ENCODE measurements at places on chromosomes 2 and 18.

- DNase-seq, result no peak
These were observed 7.2 kb downstream of the ARHGAP25 start for GRCh38 chr2:68741805-68742306.

DNA sequence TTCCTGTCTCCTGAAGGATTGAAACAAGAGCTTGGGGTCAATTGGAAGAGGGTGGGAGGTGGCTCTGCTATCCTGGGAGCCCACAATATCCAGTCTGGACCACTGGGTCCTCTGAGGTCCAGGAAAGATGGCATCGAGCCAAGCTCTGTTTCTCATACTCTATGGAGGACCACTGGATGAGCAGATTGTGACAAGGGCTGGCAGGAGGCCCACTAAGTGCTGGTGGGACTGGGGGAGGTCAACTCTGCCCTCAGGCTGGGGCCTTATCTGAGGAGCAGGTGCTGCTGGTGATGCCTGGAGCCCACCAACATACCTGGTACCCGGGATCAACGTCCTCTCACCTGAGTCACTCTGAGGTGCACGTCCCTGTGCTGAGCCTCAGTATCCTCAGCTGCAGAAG lies 142.4 kb downstream of the NDUFA10 start:
- no peak for DNase-seq

DNA sequence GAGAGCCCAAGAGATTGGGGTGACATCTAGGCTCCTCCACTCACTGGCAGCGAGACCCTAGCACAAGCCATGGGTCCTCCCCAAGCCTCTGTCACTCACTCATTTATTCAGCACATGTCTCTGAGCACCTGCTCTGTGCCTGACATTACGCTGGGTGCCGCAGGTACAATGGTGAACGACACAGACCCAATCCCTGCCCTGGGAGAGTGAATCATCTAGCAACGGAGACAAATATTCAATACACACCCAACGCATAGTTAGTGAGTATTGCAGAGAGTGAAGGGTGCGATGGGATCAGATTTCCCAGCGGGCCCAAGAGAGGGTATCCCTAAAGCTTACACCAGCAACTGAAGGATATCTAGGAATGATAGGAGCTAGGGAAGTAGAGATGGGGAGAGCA lies 45.5 kb downstream of the ZFP36L2 start:
- no peak for DNase-seq

GRCh38 chr2:208183972-208184705 lies 5.7 kb downstream of the C2orf80 start:
- no peak for DNase-seq

DNA sequence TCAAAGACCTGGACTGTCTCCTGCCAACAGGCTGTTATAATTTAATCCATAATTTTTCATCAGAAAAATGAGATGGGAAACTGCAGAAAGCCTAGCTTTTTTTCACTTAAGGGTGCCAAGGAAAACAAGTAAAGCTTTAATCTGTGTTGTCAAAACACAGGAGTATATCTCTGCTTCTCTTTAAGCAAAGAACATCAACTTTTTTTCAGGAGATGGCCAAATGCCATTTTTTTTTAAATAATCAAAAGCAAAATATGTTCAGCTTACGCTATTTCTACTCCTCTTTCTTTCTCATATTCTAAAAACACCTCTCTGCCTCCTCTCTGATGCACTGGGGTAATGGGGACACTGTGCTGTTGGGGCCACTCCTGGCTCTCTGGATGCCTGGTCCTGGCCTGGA lies 73.1 kb upstream of the NXPH2 start:
- no peak for DNase-seq

DNA sequence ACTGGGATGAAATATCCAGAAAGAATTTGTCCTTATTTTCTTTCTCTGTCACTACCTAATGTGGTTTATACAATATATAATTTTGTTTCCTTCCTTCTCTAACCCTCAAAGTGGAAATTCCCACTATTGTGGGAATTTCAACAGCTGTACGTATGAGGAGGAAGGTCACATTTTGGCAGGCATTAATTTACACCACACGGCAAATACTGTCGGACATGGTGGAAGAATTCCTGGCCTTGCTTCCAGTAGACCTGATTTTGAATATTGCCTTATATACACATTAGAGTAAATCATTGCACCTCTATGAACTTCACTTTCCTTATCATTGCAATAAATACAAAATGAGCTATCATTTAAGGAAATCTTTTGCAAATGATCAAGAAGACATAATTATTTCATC lies 358.1 kb upstream of the ETAA1 start:
- DNase-seq, result no peak

- DNase-seq, result no peak
These were observed 24.4 kb downstream of the LBH start for GRCh38 chr2:30255466-30256408.

- no peak for DNase-seq
These were observed 322.7 kb downstream of the NOL4 start for GRCh38 chr18:33901894-33902512.

DNA sequence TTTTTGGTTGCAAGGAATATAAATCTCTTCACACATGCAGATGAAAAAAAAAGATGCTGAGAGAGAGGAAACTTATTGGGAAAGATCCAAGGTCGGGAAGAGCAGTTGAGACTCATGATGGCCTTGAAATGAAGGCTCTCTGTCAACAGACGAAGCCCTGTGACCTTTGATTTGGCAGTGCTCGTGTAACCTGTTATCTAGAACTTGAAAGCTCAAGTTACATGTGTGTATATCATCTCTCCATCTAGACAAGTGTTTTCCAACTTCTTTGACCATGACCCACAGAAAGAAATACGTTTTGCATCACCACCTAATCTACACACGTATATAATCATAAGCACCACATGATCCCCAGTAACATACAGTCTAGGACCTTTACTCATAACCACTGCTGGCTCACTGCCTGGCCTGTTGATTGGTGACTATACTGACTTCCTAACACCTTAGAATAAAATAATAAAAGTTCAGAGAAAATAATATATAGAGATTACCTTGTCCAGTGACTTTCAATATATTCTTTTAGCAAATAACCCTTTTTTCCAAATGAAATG lies 319.0 kb upstream of the PKDCC start:
- no peak for DNase-seq

DNA sequence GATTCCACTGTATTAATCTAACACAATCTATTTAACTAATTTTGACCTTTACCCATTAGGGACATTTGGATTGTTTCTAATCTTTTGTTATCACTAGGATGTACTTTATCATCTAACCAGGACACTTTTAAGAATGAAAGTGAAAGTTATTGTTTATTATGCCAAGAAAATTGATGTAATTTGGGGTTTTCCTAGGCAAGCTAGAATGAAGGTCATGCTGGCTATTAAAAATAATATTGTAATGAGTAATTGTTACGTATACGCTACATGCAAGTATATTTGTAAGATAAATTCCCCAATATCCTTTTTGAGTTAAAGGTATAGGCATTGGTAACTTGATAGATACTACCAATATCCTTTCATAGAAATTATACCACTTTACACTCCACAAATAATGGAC lies 74.6 kb downstream of the COL5A2 start:
- DNase-seq, result no peak

DNA sequence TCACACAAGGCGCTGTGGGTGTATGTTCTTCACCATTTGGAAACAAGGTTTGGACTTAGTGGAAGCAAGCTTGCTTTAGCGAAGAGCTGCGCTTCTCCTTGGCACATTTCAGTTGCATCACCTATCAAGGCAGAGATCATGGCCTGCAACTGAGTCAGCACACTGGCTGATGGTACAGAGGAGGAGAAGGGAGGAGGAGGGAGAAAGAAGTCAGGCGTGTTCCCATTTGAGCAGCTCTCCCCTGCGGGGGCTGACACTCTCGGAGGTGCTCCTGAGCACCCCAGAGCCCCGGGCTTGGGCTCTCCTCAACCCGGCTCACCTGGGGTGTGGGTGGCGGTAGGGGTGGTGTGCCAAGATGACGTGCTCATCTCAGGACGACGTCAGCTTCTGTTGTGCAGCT lies 6.0 kb upstream of the SERPINB5 start:
- DNase-seq, result no peak

DNA sequence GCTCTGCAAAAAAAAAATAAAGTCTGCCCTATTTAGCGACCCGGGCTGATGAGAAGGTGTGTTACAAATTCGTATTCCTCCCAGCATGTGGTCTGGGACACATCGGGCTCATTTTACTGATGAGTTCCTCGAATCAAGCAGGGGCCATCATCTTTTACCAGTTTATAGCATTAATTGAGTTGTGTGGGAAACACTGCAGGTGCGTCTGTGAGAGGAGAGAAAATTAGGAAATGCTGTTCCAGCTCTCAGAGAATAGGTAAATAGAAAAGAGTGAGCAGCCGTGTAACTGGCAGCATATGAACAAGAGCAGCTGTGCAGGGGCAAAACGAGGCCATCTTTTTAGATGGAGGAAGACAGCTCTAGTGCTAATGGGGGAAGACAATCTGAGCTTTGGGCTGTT lies 216.7 kb downstream of the SETBP1 start:
- DNase-seq, result no peak

GRCh38 chr2:71226096-71226964 lies 573 bp downstream of the PAIP2B start:
- DNase-seq, result peak; percentile 24

GRCh38 chr2:149064856-149065630 lies 26.5 kb downstream of the LYPD6B start:
- DNase-seq, result no peak

DNA sequence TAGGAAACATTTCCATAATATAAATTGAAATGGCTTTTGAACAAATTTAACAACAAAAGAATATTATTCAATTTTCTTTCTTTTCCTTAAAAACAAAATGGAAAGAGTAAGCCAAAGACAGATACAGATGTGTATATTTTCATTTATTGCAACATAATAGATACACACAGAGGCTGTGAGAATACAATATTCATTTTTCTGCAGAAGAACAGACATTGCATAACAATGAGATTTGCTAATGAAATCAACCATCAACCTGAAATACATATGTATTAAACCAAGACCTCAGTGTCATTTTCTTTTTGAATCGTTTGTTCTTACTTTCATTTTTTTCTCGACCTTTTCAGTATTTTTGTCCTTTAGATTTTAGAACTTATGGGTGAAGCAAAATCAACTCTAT lies 95.1 kb downstream of the BAZ2B start:
- DNase-seq, result no peak

All from GM06990 (cell line).